Mesothelial cell of epicardium (in vitro differentiated cells): ENCODE measurements at places on chromosomes 2 and 18. TPM values are rescaled to one million over a fixed set of nuclear protein-coding genes. Genes with fewer than 3 reads are reported as not detected.

DNA sequence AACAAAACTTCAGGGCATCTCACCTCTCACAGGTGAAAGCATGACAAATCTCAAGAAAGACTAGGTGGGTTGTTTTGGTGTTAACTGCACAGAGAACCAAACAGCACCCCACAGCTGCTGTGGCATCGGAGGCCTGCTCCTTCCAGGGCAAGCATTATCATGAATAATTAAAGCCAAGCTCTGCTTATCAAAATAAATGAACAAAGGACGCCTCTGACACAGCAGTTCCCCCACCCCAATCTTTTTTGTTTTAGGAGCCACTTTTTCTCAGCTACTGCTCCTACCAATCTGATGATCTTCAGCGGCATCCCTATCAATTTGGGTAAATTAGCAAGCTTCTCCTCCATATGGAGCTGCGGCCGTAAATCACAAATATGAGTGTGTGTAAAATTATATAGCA, 58.6 kb downstream of the KLF7 start:
- no peak for DNase-seq
- no peaks in the 10 kb centered on the region for H3K4me1 ChIP-seq
- H3K36me3 ChIP-seq, result peaks cover 2% of the 10 kb centered on the region
- no peak overlapping the region for H3K4me3 ChIP-seq
- H3K27ac ChIP-seq, result no peak overlapping the region
- no peaks in the 10 kb centered on the region for H3K27me3 ChIP-seq

DNA sequence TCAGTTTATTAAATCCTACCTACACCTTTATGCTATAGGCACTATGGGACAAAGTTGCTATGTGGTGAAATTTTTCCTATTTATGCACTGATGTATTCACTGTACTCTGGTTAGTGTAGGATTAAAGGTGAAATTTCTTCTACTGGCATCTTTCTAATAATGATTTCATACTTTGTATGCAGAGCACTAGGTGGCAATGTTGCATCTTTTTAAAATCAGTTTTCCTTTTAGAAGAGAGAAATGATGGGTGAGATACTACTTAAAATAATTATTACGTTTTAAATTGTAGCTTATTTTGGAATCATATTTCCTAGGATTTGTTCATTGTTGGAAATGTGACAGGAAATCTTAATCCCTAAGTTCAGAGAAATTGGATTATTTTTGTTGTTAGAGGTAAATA, 150.9 kb downstream of the CD8B2 start:
- H3K4me1 ChIP-seq, result peaks cover 13% of the 10 kb centered on the region
- DNase-seq, result no peak
- H3K36me3 ChIP-seq, result no peaks in the 10 kb centered on the region
- H3K4me3 ChIP-seq, result no peak overlapping the region
- H3K27ac ChIP-seq, result no peak overlapping the region
- peaks cover 12% of the 10 kb centered on the region for H3K27me3 ChIP-seq

Gene EFEMP1
- 38.1 to 42.8 TPM (median 41.6 TPM) in 3 replicates for total RNA-seq

GRCh38 chr2:61926531-61927477, 21.3 kb downstream of the COMMD1 start:
- no peak for DNase-seq
- H3K4me3 ChIP-seq, result no peak overlapping the region

GRCh38 chr2:150052457-150052856, 435.0 kb downstream of the RND3 start:
- DNase-seq, result no peak
- peaks cover 19% of the 10 kb centered on the region for H3K4me1 ChIP-seq
- no peaks in the 10 kb centered on the region for H3K36me3 ChIP-seq
- no peak overlapping the region for H3K27ac ChIP-seq
- H3K27me3 ChIP-seq, result no peaks in the 10 kb centered on the region

Gene CNRIP1
- total RNA-seq, result 4.9 to 5.6 TPM (median 5.2 TPM) in 3 replicates

DNA sequence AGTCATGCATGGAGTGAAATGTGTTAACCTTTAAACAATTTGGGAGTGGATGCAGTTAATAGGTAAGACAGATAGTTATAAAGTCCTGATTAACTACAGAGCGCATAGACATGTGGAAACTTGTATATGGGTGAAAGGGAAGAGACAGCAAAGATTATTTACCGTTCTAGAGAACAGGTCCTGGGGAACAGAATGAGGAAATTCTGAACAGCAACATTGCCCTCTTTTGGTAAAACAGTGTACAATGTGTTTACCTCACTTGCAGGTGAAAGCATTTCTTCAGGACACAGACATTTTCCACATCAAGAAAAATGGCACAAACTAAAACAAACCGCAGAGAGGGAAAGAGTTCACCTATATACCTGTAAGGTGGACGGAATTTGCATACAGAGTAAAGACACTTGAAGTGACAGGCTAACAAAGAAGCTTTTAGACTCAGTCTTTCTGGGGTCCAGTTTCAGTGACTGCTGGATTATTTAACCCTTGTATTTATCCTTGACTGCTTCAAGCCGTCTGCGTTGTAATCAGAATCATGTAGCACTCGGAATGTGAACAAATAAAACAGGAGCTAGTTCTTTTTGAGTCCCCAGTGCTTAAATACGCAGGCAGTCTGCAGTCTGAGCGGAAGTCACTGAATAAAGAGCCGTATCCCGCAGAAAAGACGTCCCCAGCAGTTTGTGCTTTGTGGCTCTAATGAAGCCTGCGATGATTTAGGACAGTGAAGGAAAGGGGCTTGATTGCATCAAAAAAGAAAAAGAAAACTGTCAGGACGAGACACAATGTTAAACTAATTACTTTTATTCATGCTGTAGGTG, 364.8 kb upstream of the GALNT5 start:
- peak overlapping the region; percentile 67 for H3K4me3 ChIP-seq
- H3K4me1 ChIP-seq, result peaks cover 26% of the 10 kb centered on the region
- no peak for DNase-seq
- no peaks in the 10 kb centered on the region for H3K27me3 ChIP-seq
- peak overlapping the region; percentile 13 for H3K27ac ChIP-seq

- peaks cover 13% of the 10 kb centered on the region for H3K27me3 ChIP-seq
- no peaks in the 10 kb centered on the region for H3K36me3 ChIP-seq
- peaks cover 12% of the 10 kb centered on the region for H3K4me1 ChIP-seq
- H3K4me3 ChIP-seq, result no peak overlapping the region
- no peak for DNase-seq
These were observed 310.7 kb downstream of the CLIP4 start for GRCh38 chr2:29425866-29426265.

- H3K4me3 ChIP-seq, result no peak overlapping the region
- H3K36me3 ChIP-seq, result no peaks in the 10 kb centered on the region
These were observed 101.9 kb downstream of the NOL4 start for GRCh38 chr18:34122724-34123334.

Gene LHCGR
- 0.13 TPM in 1 of 3 replicates, not detected in the others for total RNA-seq

DNA sequence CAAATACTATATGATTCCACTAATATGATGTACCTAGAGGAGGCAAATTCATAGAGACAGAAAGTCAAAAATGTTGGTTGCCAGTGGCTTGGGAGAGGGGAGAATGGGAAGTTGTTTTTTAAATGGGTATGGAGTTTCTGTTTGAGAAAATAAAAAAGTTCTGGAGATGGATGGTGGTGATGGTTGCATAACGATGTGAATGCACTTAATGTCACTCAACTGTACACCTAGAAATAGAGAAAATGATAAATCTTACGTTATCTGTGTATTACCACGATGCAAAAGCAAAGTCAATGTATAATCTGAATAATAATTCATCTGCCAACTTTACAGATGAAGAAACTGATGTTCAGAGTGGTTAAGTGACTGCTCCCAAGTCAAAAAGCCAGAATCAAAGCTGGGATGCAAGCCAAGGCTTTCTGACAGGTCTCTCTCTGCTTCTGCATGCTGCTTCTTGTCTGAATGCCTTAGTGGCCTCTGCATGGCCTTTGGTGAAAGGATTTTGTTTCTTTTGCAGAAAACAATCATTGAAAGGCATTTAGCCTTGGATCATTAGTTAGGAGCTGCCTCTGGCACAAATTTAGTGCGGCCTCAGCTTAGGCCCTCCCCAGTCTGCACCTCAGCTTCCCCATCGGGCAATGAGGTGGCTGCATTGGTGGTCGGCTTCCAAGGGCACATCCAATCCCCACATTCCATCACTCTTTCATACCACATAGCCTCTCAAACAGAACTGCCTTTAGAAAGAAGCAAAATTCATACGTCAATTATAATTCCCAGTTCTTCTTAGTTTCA, 46.5 kb upstream of the MYCN start:
- peaks cover 16% of the 10 kb centered on the region for H3K36me3 ChIP-seq
- H3K4me3 ChIP-seq, result no peak overlapping the region
- peak overlapping the region; percentile 90 for H3K27ac ChIP-seq
- H3K27me3 ChIP-seq, result no peaks in the 10 kb centered on the region
- peaks cover 63% of the 10 kb centered on the region for H3K4me1 ChIP-seq
- no peak for DNase-seq

DNA sequence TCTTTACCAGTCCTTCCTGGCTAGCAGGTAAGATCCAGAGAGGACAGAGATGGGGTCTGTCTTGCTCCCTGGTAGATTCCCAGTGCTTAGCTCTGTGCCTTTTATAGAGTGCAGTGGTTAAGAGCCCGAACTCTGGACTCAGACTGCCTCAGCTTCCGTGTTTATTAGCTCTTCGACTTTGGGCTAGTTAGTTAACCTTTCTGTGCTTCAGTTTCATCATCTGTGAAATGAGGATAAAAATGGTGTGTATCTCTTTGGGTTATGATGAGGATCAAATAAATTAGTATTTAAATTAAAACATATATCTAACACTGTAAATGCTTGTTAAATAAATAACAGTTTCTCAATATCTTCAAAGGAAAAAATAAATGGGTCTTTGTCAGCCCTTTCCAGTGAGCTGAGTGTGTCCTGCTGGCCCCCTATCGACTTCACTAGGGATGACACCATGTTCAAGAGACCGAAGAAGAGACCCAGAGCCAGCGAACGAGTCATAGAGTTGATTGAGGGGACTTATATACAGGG, 38.2 kb downstream of the CERS6 start:
- DNase-seq, result no peak
- peaks cover 70% of the 10 kb centered on the region for H3K4me1 ChIP-seq
- peak overlapping the region; percentile 63 for H3K27ac ChIP-seq
- H3K27me3 ChIP-seq, result no peaks in the 10 kb centered on the region
- H3K4me3 ChIP-seq, result no peak overlapping the region
- peaks cover 25% of the 10 kb centered on the region for H3K36me3 ChIP-seq

Gene CRYGD
- not detected in 3 replicates for total RNA-seq

DNA sequence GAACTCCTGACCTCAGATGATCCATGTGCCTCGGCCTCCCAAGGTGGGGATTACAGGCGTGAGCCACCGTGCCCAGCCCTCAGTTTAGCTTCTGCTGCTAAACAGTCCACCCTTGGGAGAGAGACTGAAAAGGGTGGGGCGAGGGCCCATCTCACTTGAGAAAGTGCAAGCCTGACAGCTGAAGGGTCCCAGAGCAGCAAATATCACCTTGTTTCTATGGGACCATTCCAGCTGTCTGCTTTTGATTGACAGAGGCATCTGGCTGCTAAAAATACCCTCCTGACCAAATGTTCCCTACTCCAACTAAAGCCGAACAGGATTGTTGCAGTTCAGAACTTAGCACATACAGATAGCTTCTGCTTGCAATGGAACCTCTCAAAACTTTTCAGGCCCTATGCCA, 436 bp upstream of the SMYD1 start:
- no peak overlapping the region for H3K4me3 ChIP-seq
- no peaks in the 10 kb centered on the region for H3K27me3 ChIP-seq
- no peaks in the 10 kb centered on the region for H3K36me3 ChIP-seq
- no peak for DNase-seq

- H3K27me3 ChIP-seq, result no peaks in the 10 kb centered on the region
- H3K36me3 ChIP-seq, result peaks cover 41% of the 10 kb centered on the region
- H3K4me3 ChIP-seq, result no peak overlapping the region
- H3K4me1 ChIP-seq, result peaks cover 4% of the 10 kb centered on the region
- no peak overlapping the region for H3K27ac ChIP-seq
These were observed 53.5 kb downstream of the SEPTIN10 start for GRCh38 chr2:109560265-109560664.

GRCh38 chr2:118774458-118775133, 72.9 kb downstream of the EN1 start:
- H3K36me3 ChIP-seq, result no peaks in the 10 kb centered on the region
- DNase-seq, result peak; percentile 52
- peak overlapping the region; percentile 30 for H3K27ac ChIP-seq
- H3K27me3 ChIP-seq, result peaks cover 45% of the 10 kb centered on the region
- H3K4me1 ChIP-seq, result peaks cover 7% of the 10 kb centered on the region
- H3K4me3 ChIP-seq, result peak overlapping the region; percentile 69

Gene CYP27A1
- total RNA-seq, result 15.6 to 16.8 TPM (median 16.6 TPM) in 3 replicates

GRCh38 chr2:101795033-101795432, 97.5 kb downstream of the MAP4K4 start:
- peak overlapping the region; percentile 3 for H3K27ac ChIP-seq
- H3K4me3 ChIP-seq, result no peak overlapping the region
- no peak for DNase-seq
- H3K4me1 ChIP-seq, result peaks cover 44% of the 10 kb centered on the region
- H3K36me3 ChIP-seq, result peaks cover 8% of the 10 kb centered on the region

GRCh38 chr2:178108176-178108575, 4.1 kb upstream of the RBM45 start:
- peaks cover 5% of the 10 kb centered on the region for H3K4me1 ChIP-seq
- no peak for DNase-seq
- peaks cover 2% of the 10 kb centered on the region for H3K27me3 ChIP-seq

DNA sequence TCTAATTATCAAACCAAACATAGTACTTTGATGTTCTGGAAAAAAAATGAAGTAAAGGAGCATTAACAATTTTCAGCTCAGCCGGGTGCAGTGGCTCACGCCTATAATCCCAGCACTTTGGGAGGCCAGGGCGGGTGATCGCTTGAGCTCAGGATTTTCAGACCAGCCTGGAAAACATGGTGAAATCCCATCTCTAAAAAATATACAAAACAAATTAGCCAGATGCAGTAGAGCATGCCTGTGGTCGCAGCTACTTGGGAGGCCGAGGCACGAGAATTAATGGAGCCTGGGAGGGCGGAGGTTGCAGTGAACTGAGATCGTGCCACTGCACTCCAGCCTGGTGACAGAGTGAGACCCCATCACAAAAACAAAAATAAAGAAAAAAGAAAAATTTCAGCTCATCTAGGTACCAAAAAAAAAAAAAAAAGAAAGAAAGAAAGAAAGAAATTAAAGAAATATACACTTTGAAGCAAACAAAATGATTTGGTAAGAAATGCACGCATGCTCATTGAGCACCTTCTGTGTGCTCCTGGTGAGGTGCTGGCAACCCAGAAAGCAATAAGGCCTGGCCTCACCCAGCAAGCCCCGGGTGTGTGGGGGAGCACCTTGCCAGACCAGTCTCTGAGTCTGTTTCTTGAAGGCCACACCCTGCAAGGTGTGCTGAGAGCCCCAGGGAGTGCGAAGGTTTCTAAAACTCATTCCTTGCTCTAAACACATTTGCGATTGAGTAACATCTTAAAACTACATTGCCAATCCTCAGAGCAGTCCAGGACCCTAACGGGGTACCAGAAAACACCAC, 133.5 kb downstream of the TFCP2L1 start:
- no peak overlapping the region for H3K4me3 ChIP-seq
- no peak for DNase-seq
- H3K4me1 ChIP-seq, result no peaks in the 10 kb centered on the region
- H3K36me3 ChIP-seq, result no peaks in the 10 kb centered on the region
